ENCODE measurements at places on chromosomes 2 and 18. TPM values are rescaled to one million over a fixed set of nuclear protein-coding genes. Genes with fewer than 3 reads are reported as not detected.

ZSWIM2 gene
- not detected for polyA plus RNA-seq

SKOR2 gene
- polyA plus RNA-seq: not detected

TUBA3E gene
- 48.3 TPM for polyA plus RNA-seq

DNA sequence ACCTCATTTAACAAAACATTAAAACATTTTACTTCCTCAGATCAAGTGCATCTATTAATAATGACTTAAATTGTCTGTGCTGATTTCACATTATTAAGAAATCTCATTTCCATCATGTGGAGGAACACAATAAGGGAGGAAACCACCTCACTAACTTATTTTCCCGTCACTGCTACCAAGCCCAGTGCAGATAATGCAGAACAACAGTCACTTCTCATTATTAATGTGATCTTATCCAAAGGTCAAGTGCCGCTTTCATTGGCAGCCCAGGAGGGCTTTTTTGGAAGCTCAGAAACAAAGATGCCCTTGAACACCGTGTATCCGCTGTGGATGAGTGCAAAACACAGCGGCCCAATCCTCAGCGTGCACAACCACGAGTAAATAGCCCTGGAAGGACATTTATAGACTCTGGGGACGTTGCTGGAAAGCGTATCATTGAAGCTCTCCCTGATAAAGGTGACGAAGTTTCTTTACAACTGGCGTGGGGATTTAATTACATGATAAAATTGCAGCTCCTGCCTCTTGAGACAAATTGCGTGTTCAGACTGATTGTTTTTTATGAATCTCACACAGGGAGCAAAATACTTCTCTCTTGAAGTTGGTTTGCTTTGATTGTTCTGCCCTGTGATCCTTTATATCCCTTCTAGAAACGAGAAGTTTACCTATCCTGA is 13.2 kb downstream of the ASB18 start:
- peak; percentile 25 for DNase-seq

IL18RAP gene
- polyA plus RNA-seq: 0.28 TPM

DNA sequence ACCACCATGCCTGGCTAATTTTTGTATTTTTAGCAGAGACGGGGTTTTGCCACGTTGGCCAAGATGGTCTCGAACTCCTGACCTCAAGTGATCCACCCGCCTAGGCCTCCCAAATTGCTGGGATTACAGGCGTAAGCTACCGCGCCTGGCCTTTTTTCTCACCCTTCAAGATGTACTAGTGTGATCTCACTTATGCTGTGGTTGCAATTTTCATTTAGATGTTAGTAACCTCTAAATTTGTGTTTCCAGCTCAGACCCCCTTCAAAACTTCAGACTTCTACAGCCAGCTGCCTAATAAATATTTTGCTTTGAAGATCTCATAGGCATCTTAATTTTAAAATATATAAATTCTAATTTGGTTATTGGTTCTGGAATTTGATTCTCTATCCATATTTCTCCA is 8.0 kb downstream of the SLC38A11 start:
- DNase-seq: no peak

- DNase-seq: no peak
These were observed 158.7 kb downstream of the CLIP4 start for GRCh38 chr2:29273685-29274611.

- DNase-seq: no peak
These were observed 161.1 kb downstream of the LAMA1 start for GRCh38 chr18:6956495-6956894.

TTC31 gene
- 8.4 TPM for polyA plus RNA-seq

- DNase-seq: no peak
These were observed 262.6 kb upstream of the HS6ST1 start for GRCh38 chr2:128580988-128581848.

GRCh38 chr2:49222975-49223528 is 68.7 kb upstream of the FSHR start:
- DNase-seq: no peak

DNA sequence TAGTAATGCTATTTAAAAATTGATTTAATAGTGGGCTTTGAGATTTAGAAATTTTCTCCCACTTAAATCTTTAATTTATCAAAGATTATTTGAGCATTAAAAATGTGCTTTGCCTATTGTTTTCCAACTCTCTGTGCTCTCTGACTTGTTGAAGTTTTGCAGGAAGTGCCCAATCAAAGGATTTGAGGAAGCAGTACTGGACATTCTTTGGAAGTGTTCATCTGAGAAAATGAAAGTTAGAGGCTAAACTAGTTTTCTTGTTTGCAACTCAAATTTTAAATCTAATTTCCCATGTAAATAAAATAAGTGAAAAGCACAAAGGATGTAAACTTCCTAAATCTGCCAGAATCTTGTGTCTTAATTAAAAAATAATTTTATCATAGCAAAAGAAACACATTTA is 89.1 kb downstream of the CAMKMT start:
- no peak for DNase-seq

DNA sequence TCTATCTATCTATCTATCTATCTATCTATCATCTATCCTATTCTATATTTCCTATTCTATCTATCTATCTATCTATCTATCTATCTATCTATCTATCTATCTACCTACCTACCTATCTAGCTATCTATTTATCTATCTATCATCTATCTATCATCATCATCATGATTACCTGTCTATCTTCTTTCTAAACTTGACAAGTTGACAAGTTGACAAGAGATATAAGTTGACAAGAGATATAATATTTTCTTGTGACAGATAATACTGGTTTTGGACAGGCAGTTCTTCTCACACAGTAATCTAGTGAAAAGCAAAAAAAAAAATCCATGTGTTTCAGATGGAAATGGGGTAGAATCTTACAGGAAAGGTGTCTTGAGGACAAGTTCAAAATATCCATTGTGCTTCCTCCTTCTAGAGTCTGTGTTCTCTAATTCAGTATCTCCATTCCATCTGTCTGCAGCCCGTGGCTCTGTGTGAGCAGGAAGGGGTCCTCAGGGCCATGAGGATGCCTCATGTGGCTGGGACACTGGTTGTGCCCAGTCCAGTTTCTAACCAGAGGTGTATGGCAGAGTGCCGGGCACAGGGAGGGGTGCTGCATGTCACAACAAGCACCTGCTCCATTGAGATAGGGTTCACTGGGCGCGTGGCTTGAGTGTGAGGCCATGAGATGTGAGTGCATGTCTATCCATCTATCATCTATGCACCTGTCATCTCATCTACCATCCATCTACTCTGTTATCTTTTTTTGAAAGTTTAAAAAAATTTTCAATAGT is 212.4 kb upstream of the PXDN start:
- DNase-seq: no peak

DNA sequence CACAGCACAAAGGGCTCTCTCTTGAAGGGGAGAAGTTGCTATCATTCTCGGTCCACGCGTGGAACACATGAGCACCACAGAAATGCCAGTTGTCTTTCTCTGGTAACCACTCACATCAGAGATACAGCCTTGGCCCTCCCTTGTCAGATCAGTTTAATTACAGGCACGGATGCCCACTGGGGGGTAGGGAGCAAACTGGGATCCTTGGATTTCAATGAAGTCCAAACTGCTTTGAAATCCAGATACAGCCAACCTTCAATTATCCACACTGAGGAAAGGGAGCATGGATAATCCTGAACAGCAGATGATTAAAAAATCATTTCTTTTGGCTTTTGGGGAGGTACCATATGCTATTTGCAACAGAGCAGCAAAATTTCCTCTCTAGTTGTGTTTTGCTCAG is 63.7 kb upstream of the DAPL1 start:
- no peak for DNase-seq

DNA sequence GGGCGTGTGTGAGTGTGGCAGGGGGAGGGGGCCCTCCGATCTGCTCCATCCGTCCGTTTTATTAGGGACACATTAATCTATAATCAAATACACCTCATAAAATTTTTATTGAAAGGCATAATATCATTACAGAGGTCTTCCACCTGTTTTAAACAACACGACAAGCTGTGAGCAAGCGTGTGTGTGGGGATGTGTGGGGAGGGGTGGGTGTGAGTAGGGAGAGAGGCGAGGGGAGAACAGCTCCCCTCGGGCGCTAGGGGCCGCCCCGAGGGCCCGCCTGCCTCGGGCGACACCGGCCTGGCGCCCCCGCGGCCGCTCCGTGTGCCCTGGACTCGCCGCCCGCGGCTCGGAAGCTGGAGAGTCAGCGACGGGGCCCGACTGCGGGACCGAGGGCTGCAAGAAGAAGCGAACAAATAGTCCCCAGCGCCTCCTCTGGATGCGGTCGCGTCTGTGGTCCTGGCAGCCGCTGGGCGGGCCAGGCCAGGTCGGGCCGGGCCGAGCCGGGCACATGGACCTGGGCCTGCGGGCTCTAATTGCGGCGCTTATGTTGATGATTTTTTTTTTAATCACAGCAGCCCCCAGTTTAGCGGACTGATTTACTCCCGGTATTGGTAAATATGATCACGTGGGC is 352 bp upstream of the HOXD9 start:
- DNase-seq: no peak

APLF gene
- 1.8 TPM for polyA plus RNA-seq

- no peak for DNase-seq
These were observed 30.8 kb upstream of the C1D start for GRCh38 chr2:68093634-68094033.

GNAL gene
- 1.3 TPM for polyA plus RNA-seq

GALNT14 gene
- 0.66 TPM for polyA plus RNA-seq

GRCh38 chr2:239881561-239882320 is 143.4 kb downstream of the NDUFA10 start:
- peak; percentile 25 for DNase-seq

DNA sequence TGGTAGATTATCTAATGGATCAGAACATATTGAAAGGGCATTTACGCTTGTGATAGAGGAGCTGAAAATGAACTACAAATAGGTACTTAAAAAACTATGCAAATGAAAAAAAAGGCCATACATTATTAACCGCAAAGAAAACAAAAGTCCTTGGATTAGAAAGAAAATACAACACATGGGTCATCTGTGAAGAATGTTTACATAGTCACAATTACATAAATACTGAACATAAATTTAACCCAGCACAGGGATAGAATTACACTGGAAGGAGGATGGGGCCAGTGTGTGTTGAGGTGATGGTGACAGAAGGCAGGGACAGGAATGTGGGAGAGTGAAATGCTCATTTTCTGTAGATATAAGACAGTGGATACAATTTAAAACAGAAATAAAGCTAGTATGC is 6.6 kb downstream of the NTSR2 start:
- no peak for DNase-seq

GRCh38 chr2:109124982-109125592 is 3.9 kb upstream of the SH3RF3 start:
- DNase-seq: no peak

GRCh38 chr18:58228176-58228575 is 184.2 kb downstream of the NEDD4L start:
- DNase-seq: peak; percentile 14

DNA sequence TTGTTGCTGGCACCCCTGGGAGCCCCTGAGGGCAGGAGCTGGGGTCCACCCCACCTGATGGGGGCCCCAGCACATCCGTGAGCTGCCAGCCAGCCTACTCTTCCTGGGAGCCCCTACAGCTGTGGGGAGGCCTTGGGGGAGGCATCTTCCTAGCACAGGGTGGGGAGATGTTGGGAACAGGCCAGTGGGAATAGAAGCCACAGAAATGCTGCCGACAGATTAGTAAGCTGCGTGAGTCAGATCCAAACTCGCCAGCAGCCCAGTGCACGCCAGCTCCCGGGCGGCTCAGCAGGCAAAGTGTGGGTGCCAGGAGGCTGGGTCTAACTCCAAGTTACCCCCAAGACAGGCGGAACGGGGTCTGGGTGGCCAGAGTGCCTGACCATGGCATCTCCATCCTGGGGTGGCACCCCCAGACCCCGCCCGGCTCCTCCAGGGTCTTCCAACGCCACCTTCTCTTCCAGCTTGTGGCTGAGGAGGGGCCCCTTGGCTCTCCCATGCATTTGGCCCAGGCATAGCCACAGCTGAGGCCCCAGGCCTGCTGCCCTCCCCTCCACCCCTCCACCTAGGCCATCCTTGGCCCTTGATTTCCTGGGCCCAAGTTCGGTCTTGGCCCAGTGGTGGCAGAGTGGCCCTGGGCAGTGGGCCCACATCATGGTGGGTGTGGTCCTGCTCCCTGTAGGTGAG is 15.3 kb downstream of the CROCC2 start:
- peak; percentile 13 for DNase-seq

TTN gene
- polyA plus RNA-seq: 862 TPM

NYAP2 gene
- not detected for polyA plus RNA-seq

DNA sequence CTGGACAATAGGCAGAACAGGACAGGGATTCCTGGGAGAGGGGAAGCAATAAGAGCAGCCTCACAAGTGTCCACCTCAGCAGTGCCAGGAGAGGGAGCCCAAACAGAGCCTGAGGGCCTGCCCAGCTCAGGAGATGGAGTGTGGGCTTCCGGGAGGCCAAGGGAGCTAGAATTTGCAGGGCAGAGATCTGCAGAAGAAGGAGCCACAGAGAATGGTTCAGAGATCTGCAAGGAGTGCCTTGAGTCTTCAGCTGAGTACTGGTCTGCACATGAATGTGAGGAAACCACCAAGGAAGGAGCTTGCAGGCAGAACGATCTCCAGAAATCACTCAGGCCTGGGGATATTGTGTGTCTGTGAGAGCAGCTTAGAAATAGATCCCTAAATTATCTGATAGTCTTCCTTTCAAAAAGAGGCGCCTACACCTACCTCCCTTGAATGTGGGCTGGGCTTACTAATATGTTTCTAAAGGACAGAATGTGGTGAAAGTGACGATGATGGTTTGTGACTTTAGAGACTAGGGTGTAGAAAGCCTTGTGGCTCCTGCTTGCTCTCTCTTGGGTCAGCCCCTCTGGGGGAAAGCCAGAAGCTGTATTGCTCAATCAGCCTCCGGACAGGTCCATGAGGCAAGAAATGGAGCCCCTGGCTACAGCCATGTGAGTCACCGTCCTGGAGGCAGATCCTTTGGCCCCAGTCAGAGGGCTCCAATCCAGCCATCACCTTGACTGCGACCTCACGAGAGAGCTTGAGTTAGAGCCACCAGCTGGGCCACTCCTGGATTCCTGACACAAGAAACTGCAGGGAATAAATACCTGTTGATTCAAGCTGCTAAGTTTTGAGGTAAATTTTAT is 7.6 kb upstream of the LPIN1 start:
- DNase-seq: peak; percentile 64

- DNase-seq: no peak
These were observed 280.6 kb downstream of the CALCRL start for GRCh38 chr2:187167491-187167890.

PARD3B gene
- polyA plus RNA-seq: 2.4 TPM

GRCh38 chr2:146414456-146414855 is 1430.4 kb upstream of the ACVR2A start:
- no peak for DNase-seq

GRCh38 chr2:69575926-69576325 is 67.6 kb downstream of the AAK1 start:
- no peak for DNase-seq

DNA sequence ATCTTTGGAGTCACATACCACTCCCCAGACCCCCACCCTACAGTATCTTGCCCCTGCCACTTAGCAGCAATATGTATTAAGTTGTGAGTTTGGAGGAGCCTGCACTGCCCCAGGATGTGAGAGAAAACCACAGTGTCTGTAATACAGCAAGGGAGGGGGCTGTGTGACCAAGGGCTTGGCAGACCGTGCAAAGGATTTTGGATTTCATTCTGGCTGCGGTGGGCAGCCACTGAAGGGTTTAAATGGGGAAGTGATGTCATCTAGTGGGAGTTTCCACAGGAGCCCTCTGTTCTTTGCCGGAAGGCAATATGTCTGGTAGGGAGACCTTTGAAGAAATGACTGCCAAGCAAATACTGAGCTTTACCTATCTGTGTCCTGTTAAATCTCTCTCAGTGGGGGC is 202.4 kb downstream of the FHOD3 start:
- DNase-seq: no peak

AQP12B gene
- polyA plus RNA-seq: not detected

All from heart right ventricle (tissue), 16 donors.